ENCODE measurements at places on chromosomes 16 and 17.

- no peak for DNase-seq
These were observed 709 bp upstream of the ENO3 start for GRCh38 chr17:4950075-4950745.

DNA sequence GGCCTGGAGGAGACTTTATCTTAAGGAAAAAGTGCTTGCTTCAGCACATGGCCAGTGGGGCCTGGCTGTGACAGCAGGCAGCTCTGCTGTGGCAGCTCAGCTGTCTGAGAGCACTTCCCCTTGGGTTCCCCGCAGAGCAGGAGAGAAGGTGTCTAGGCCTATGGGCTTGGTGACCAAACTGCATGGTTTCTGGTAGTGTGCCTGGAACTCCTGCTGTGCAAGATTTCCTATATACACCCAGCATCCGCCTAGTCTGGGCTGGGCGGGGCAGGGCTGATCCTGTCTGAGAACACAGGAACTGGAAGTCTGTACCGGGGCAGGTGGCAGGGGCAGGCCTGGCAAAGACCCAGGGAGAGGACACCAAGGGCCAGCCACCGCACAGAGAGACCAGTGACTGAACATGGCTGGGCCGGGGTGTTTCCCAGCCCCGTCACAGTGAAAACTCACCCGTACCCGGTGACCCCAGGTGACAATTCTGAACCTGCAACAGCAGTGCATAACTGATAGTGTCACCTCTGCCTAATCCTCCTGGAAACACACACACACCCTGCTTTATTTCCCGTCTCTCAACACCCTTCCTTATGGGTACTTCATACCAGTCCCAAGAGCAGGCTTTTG is 39.3 kb downstream of the CHD9 start:
- no peak for DNase-seq

- no peak for DNase-seq
These were observed 22.9 kb upstream of the DYNLRB2 start for GRCh38 chr16:80517846-80518245.

GRCh38 chr17:67290244-67290643 is 45.2 kb upstream of the HELZ start:
- DNase-seq, result no peak

GRCh38 chr16:77896415-77897128 is 108.2 kb downstream of the VAT1L start:
- DNase-seq, result peak; percentile 42

DNA sequence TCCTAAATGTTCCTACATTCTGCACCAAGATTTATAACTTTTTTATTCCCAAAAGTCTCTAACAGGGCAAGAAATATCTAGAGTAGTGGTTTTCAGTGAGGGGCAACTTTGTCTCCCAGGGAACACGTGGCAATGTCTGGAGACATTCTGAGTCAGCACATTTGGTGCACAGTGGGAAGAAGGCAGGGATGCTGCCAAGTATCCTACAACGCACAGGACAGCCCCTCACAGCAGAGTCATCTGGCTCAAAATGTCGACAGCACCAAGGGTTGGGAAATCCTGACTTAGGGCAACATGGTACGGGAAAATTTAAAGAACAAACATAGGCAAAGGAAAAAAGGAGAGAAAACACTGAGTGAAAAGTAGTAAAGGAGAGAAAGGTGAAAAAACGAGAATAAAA is 61.8 kb downstream of the SMG6 start:
- no peak for DNase-seq

- no peak for DNase-seq
These were observed 6.3 kb downstream of the ATP2A3 start for GRCh38 chr17:3957735-3958599.

DNA sequence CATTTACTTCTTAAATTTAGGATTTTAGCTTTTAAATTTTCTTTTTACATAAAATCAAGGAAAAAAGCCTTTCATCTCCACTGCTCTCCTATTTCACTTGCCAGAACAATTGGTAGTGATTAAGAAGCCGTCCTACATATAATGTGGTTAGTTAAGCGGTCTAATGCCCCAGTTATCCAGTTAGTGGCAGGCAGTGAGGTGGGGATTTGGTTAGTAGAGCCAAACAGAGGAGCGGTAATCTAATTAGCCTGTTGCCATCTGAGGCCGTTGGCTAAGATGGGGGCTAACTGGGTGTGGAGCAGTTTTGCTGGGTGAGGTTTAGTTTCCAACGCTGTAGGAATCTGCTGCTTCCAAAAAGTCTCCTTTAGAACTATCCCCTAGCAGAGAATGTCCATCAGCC is 22.4 kb downstream of the SNX11 start:
- no peak for DNase-seq

- DNase-seq, result no peak
These were observed 4.3 kb downstream of the C16orf87 start for GRCh38 chr16:46826631-46827030.

- peak; percentile 55 for DNase-seq
These were observed 12.6 kb downstream of the UBN1 start for GRCh38 chr16:4859900-4860255.

DNA sequence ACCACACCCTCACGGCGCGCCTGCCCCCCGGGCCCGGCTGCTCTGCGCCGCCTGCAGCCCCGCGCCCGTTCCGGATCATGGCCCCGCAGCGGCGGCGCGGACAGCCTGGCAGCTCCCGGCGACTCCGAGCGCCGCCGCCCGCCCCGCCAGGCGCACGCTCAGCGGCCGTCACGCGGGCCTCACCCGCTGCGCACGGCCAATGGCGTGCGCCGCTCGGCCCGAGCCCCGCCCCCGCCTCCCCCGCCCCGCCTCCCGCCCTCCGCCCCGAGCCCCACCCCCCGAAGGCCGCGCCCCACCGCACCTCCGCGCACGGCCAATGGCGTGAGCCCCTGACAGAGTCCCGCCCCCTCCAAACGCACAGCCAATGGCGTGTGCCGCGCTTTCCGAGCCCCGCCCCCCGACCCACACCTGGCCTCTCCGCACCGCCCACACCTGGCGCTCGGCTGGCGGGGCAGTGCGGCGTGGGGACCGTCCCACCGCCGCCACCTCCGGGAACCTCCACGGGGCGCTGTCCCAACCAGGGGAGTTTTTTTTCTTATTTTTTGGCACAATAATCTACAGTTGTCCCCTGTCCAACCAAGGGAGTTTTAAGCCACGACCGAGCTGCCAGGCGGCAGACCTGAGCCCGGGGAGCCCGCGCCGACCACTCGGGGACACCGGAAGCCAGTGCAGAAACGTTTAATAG is at the start of gene PCYT2:
Gene PCYT2 (minus strand): TSS at position 123 of the 685 bp plus-strand sequence. CDS start 44 bp downstream, at position 79.
- DNase-seq, result peak; percentile 89

- no peak for DNase-seq
These were observed 139.1 kb downstream of the SOX9 start for GRCh38 chr17:72259922-72260321.

- no peak for DNase-seq
These were observed 2098.3 kb downstream of the TP53TG3F start for GRCh38 chr16:35557731-35558130.

Data from kidney tubule cell (primary cell).